ENCODE measurements at places on chromosomes 1 and 21.
A peak's percentile ranks its signal among the peaks of the same experiment; 100 is the strongest.

- no peak for DNase-seq
Observed at GRCh38 chr1:183476081-183476480, 3.8 kb downstream of the SMG7 start.

DNA sequence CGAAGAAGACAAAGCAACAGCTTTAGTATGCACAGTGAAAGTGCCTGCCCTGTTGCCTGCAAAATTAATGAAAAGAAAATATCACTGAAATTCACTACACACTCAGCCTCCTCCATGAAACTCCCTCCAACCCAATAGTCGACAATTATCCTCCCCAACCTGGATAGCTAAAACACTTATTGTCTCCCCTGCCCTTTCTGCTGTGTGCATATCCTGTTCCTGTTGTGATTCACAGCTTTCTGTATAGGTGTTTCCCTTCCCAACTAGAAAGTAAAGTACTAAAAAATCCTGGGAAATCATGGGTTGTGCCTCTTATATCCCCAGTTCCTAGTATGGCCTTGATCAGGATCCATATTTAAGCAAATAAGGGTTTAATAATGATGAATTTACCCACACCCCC is 412.1 kb downstream of the LTN1 start:
- DNase-seq, result no peak

DNA sequence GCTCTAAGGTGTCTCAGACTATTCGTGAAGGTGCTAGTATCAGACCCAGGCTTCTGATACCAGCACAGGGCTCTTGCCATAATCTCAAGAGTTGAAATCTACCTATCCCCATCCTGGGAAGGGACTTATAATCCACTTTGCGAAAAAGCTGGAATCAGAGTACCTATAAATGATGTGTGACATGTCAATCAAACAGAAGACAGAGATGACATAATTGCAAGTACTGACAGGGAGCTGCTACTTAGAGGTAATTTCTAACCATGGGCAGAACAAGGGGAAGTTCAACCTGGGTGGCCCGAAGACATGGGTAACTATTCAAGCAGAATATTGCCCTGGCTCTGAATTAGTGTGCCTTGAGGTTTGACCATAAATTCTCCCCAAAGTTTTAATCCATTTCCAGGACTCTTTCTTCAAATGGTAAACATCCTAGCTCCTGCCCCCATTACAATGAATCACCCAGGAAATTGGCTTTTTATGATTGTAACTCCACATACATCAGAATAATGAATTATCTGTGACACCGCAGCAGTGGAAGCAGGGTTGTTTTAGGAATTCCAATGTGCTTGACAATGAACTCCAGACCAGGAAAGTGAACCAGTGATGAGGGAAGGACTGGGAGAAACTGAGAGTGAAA is 37.2 kb downstream of the KANK4 start:
- no peak for DNase-seq

DNA sequence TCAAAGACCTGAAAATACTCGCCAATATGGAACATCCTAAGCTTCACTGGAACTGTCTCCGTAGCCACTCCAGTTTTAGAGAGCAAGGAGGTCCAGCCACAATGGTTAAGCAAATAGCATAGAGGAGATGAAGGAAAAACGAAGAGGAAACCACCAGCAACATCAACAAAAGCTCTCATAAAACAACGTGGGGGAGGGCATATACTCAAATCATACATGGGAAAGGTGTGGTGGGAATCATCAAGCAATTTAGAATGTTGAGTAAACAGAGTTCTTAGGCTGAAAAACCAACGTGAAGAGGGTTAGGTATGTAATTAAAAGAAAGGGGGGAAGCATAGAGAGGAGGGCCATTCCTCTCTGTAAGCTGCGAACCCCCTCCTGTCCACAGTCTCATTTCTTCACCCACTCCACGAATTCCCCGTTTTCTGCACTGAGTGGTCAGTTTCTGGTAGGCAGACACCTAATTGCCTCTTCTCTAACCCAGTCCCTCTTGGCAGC is 1.0 kb downstream of the TMEM59 start:
- no peak for DNase-seq

GRCh38 chr1:108075055-108075454 is 110.1 kb upstream of the VAV3 start:
- no peak for DNase-seq

DNA sequence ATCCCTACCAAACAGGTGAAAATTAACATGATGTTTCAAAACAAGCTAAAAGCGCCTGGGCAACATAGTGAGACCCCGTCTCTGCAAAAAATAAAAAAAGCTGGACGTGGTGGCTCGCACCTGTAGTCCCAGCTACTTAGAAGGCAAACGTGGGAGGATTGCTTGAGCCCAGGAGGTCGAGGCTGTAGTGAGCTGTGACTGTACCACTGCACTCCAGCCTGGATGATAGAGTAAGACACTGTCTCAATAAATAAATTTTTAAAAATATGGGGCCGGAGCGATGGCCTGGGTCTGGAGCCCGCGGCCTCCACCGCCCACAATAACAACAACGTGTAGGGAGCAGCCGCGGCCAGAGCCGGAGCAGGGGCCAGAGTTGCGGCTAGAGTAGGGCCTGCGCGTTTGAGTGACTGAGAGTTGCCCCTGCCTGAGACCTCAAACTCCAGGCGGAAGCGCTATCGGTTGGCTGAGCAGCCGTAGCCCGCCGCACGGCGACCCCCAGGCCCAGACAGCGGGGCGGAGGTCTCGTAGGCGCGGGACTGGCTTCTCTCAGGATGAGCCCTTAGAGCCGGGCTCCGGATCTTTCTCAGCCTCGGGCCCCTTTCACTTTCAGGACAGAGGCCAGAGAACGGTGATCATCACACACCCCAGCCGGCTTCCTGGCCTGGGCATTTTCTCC is 41.4 kb downstream of the ZMYM1 start:
- no peak for DNase-seq

GRCh38 chr1:153536012-153536670 is 350 bp upstream of the S100A6 start:
- DNase-seq, result peak; percentile 60

- no peak for DNase-seq
Observed at GRCh38 chr1:31954607-31955283, 16.6 kb upstream of the PTP4A2 start.

- no peak for DNase-seq
Observed at GRCh38 chr1:160864173-160864572, 1.5 kb upstream of the CD244 start.

- DNase-seq, result no peak
Observed at GRCh38 chr1:151479462-151479861, 20.2 kb upstream of the POGZ start.

DNA sequence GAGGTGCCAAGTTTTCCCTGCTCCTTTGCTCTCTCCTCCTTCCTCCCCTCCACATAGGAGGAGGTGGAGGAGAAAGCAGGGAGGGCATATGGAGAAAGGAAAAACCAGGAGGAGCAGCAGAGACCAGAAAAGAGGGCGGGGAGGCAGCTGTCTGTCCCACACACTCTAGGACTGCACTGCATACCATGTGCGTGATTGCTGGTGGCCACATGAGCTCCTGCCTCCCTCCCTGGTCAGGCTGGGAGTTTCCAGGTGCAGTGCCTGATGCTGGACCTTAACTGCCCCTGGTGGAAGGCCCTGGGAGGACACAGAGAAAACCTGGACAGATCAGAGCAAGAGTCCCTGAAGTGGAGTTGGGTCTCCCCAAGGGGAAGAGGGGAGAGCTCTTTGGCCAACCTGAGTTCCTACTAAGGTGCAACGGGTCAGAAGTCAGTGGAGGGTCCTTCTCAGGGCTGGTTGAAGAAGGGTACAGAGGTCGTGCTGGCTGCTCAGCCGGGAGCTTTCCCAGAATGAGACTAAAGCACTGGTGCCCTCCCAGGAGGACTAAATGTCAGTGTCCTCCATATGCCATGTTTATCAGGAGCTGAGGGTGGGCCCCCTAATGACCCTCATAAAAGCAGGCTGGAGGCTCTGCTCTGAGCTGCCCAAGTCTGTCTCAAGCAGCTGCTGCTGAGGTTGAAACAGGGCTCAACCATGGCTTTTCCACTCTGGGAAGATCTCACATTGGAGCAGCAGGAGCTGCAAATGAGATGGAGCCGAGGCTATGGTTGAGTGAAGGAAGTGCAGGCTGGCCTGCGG is 3.5 kb upstream of the LGR6 start:
- no peak for DNase-seq
